ENCODE measurements at places on chromosomes 16 and 17.

GRCh38 chr16:50741225-50741780, 583 bp upstream of the CYLD start:
- no peak for DNase-seq

GRCh38 chr16:17474572-17474971, 3.8 kb upstream of the XYLT1 start:
- no peak for DNase-seq

DNA sequence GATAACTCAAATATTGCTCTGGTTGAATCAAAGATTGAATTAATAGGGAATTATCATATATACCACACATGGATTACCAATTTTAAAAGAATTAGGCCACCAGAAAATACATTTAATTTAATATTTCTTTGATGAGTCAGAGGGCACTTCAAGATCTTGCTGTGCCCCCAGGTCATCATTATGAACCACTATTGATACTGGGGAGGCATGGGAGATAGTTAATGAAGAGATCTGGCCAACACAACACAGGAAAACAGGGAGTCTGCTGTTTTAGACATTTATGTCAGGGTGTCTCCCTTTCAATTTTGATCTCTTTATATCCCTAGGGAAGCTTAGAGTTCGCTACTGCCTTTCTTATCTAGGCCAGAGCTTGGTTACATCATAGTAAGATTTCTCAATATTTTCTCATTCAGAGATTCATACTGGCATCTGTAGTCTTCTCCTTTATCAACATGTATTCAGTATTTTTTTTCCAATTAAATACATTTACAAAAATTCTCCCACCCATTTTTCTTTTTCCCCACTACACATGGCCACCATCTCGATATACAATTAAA, 158.3 kb upstream of the ZFHX3 start:
- no peak for DNase-seq

DNA sequence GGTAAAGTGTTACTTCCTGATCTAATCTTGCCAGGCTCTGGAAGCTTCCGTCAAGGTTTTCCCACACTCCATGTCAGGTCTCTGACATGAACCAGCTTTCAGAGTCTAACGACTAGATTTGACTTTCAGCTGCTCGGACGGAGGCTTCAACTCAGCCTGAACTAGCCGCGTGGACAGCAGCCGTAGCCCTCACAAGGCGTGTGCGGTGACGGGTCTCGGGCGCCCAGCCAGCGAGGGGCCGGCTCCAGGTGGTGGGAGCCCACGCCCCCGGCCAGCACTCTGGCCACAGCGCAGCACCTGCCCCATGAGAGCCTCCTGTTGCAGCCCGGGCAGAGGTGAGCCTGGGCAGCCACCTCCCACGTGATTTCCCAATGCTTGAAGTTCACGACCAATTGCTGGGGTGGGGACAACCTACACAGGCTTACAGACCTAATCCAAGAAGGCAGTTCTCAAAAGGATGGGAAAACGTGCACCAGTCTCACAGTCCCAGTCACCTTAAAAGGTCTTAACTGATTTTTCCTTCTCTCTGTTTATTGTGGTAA, 45.5 kb downstream of the TBC1D16 start:
- DNase-seq = no peak

DNA sequence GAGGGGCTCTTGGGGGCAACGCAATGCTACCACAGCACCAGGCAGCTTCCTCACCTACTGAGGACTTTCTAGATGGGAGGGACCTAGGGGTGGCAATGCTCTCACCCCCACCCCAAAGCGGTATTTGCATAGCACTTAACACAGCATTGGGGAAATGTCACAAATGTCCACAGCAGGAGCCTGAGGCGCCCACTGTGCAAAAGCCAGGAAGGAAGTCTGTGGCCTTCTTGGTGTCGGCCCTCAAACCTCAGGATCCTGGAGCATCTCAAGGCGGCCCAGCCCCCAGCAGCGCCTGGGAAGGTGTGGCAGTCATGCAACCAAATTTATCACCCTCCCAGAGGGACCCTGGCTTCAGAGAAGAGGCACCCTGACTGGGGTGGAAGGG, 45.3 kb downstream of the WNT3 start:
- no peak for DNase-seq

DNA sequence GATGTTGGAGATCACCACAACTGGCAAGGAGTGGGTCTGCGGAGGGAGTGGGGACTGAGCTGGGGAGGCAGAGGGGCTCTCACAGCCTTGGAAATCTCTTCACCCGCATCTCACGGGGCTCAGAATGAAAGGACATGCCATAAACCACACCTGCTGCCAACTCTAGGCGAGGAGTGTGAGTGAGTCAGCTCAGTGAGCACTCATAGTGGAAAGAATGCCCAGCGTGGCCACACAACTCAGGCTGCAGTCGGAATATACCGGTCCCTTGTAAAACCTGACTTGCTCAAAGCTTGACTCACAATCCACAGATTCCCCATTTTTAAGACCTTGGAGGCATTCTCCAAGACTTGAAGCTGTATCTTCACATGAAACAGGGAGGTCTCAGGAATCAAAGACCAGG, 36.7 kb downstream of the STAT5A start:
- no peak for DNase-seq

Measured in GM19239 (cell line).